NCI-H187 (cell line): ENCODE measurements at places on chromosomes 2 and 18.

GRCh38 chr2:71597756-71598155 is 144.4 kb downstream of the DYSF start:
- no peak for DNase-seq

GRCh38 chr2:241151934-241152660 is 1.8 kb downstream of the PPP1R7 start:
- DNase-seq, result no peak

DNA sequence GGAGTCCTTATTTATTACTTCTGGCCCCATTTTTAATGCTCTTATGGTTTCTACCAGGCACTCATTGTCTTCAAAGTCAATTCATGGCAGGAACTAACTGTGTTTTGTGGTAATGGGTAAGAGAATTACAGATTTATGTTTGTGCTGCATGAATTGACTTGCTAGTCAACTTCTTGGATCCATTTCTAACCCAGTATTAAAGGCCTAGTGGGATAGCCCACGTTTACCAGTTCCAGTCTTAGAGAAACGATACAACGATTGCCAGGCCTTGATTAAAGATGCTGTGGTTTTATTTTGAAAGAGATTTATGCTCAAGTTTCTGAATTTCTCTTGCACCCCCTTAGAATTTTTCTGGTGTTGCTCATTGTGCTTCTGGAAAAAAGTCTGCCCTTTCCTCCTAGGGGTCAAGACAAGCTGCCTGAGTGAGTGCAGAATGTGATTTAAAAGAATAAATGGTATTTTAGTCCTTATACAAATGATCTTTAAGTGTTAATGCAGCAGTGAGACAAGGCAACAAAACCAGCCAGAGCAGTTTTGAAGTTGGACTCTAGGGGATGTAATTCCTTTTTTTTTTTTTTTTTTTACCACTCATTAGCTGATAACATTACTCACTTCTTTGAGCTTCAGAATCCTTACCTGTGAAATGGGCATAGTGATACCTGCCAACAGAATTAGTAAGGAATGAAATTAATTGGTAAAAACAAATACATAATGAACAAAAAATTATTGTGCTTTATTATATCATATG is 101.5 kb downstream of the ARHGAP15 start:
- DNase-seq, result no peak

- no peak for DNase-seq
Measured at GRCh38 chr2:146666340-146666739, 1178.5 kb upstream of the ACVR2A start.
